ENCODE measurements at places on chromosomes 7 and 10. TPM values are rescaled to one million over a fixed set of nuclear protein-coding genes. Genes with fewer than 3 reads are reported as not detected.

SLC29A4 gene
- total RNA-seq = 12.4 TPM

BEND7 gene
- 11.6 TPM for total RNA-seq

TRIM4 gene
- 6.9 TPM for total RNA-seq

EPO gene
- total RNA-seq = 0.44 TPM

PSD gene
- total RNA-seq = 3.4 TPM

CPA2 gene
- 0.29 TPM for total RNA-seq

HSPB1 gene
- total RNA-seq = 175 TPM

Measured in H9 (cell line).